ENCODE measurements at places on chromosomes 16 and 17.

GRCh38 chr17:46135879-46136563 is 57.2 kb downstream of the KANSL1 start:
- no peak for DNase-seq

GRCh38 chr17:78053777-78054468 is 74.6 kb downstream of the TMC6 start:
- no peak for DNase-seq

DNA sequence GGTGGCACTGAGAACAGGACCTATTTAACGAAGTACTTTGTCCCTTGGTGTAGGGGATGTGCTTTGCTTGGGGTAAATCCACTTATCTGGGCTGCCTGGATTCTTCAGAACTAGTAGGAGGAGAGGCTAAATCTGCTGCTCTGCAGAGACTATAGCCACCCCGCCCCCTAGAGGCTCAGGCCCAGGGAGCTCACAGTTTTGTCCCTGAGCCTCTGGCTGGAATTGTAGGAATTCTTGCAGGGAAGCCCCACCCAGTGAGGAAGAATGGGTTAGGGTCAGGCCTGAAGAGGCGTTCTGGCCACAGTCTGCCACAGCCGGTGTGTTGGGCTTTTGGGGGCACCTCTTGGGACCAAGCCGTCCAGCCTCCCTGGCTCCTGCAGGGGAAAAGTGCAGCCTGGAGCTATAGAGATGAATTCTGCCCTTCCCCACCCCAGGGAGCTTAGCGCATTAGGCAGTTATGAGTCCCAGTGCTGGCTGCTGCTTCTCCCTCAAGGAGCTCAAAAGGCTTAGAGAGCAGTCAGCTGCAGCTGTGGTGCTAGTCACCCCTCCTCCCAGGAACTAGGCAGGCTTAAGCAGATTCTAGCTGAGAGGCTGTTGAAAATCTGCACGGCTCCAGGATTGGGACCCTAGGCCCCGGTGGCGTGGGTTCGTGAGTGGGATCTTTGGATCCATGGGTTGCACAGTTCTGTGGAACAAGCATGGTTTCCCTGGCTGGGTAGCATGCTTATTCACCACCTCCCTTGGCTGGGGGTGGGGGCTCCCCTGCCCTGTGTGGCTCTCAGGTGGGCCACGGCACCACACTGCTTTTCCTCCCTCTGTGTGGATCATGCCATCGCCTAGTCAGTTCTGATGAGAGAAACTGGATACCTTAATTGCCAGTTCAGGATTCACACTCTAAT is 237.4 kb upstream of the TOM1L1 start:
- DNase-seq = no peak

DNA sequence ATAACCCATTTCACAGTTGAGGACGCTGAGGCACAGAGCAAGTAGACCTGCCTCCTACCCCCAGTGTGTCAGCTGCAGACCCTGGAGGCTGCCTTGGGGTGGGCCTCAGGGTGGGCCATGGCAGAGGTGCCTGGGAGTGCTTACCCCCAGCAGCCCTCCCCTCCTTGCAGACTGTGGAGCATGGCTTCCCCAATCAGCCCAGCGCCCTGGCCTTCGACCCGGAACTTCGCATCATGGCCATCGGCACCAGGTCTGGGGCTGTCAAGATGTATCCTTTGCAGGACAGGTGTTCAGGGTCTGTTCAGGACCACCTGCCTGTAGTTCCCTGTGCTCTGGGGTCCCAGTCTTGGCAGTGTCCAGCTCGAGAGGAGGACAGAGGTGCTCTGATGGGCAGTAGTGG is 4.3 kb downstream of the LLGL1 start:
- no peak for DNase-seq

DNA sequence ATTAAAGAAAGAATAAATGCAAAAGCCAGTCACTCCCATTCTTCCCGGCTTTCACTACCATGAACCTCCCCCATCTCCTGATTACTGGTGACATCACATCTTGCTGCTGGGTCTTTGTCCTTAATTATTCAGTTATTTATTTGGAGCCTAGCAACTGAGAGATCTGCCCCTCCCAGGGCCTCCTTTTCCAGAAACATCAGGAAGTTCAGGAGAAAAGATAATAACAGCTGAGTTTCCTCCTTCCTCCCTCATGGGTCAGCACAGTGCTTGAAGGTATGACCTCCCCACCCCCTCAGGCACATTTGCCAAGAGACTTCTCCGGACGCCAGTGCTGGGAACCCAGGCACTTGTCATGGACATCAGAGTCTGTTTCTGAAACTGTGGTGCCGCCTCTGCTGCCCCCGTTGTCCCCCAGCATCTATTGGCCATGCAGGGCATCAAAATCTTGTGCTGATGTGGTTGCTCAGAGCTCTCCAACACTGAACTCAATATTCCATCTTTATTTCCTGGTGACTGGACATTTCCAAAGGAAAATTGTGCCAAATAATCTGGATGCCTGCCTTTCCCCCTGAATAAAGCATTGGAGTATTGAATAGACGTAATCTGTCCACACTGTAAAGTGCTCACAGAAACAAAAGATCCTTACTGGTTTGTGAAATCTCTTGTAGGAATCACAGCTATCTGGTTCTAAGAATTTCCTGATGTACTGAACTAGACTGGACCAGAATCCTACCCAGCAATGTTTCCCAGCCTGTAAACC is 71.8 kb downstream of the ZNF18 start:
- no peak for DNase-seq

DNA sequence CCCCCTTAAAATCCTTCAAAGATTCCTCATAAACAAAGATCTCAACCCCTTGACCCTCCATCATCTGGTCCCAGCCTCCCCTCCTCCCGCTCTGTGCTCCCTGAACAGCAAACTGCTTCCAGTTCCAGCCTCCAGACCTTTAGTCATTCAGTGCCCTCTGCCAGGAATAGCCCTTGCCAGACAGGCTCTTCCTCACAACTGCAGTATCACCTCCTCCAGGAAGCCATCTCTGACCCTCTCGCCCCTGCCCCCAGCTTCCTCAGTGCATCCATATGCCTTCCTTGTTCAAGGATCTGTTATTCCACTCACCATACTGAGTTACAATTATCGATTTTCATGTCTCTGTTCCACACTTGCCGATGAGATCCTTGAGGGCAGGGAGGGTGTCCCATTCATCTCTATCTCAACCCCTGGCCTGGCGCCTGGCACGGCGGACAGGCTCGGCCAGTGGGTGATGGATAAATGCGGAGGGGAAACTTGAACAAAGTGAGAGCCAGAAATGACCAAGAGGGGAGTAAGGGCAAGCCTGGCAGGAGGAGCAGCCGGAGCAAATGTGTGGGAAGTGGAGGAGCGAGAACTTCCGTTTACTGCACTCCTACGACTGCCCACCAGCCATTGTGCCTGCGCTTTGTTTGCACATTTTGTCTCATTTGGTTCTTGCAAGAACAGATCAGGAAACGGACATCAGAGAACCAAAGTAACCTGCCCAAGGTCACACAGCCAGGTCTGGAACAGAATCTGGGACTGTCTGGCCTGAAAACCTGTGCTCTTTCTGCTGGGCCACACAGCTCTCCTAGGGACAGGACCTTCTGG is 2.0 kb upstream of the NXPH3 start:
- no peak for DNase-seq

GRCh38 chr16:87297918-87298631 is 19.1 kb downstream of the C16orf95 start:
- no peak for DNase-seq

GRCh38 chr16:85588562-85589503 is 24.3 kb upstream of the GSE1 start:
- no peak for DNase-seq

DNA sequence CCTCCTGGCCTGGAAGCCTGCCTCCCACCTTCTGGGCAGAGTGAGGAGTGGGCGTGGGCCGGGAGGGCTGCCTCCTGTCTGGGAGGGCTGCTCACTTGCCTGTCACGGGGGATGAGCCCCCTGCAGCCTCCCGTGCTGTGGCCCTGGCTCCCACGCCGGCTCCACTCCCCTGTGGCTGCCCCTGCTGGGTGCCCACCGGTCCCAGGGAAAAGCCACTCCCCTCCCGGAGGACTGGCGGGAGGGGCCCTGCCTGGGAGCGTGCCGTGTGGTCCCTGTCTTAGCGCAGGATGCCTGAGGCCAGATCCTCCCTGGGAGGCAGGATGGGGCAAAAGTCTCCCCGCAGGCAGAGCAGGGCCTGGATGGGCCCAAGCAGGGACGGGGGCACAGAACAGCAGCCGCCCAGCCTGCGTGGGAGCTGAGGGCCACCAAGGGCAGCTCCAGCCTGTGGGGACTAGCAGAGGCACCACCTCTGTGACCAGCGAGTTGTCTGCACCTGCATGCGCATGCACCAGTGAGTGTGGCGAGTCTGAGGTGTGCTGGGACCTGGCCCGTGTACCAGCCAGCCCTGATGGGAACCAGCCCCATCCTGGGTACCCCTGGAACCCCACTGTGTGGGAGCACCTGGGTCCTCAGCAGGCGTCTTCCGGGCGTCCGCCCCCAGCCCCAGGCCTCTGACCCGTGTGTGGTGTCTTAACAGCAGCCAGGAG is 339.9 kb downstream of the SEC14L1 start:
- DNase-seq = no peak

GRCh38 chr17:41925991-41926590 is 4.3 kb upstream of the ODAD4 start:
- DNase-seq = no peak

DNA sequence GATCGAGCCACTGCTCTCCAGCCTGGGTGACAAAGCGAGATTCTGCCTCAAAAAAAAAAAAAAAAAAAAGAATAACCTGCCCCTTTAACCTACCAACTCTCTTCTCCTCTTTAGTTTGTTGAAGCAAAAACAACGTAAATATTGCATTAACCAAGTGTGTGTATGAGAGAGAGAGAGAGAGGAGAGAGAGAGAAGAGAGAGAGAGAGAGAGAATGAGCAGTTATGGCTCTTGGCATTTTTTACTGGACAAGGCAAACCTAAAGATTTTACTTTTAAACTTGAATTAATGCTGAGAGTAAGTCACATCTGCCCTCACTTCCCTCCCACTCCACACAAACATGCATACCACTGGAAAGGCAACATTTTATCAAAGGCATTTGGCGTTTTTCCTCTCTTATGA is 3.0 kb upstream of the SLFN5 start:
- no peak for DNase-seq

GRCh38 chr17:80106176-80106575 is 4.8 kb downstream of the GAA start:
- no peak for DNase-seq

- DNase-seq = no peak
Measured at GRCh38 chr16:60302676-60303075, 1568.6 kb upstream of the GOT2 start.

DNA sequence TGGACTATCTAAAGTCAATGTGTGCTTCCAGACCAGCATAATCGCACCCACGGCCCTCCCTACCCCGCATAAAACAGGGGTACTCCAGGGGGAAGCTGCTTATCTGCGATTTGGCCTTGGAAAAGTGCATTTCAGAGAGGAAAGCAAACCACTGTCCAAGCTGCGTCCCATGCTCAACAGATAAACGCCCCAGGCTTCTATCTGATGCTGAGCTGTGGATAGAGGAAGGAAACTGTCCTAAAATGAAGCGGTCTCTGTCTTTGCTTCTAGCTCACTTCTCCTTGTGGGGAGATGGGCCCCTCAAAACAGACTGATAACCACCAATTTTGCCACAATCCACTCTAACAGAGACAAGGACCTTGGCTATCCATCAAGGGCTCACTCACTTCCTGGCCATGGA is 160.5 kb upstream of the TNRC6C start:
- DNase-seq = no peak

DNA sequence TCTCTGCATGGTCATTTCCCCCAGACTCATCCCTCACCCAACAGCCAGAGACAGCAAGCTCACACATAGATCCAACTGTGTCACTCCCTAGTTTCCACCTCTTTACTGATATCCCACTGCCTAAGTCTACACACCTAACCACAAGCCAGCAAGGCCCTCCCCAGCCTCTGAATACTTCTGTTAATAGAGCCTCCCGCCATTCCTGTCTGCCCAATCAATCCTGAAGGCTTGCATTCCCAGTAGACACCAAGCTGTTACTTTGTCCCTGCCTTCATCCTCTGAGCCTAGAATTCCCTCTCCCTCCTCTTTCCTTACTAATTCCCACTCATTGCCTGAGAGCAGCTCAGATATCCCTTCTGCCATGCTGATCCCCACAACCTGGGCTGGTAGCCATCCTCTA is 4.7 kb downstream of the C17orf113 start:
- DNase-seq = no peak

DNA sequence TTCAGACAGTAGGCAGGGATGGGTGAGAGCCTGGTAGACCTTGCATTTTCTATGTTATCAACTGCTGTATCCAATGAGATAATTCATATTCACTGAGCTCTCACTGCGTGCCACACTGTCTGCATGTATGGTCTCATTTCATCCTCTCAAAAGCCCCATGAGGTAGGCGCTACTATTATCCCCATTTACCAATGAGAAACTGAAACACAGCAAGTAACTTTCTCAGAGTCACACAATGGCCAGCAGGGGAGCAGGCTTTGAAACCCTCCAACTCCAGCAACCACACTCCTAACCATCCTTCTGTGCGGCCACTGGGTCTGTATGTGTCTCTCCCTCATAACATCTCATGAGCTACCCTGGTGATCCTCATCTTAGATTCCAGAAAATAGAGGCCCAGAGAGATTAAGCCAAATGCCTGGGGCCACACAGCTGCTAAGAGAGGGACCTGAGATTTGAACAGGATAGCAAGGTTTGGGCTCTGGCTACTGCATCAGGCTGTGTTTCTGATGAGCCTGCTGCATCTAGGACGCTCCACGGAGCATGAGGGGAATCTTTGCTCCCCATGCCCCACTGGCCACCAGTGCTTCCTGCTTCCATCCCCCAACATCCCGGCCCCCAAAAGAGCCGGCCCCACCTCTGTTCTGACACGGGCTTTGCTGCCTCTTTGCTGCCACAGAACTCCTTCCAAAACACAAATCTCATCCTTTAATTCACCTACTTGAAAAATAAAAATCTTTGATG is 3.2 kb downstream of the CCR7 start:
- no peak for DNase-seq

DNA sequence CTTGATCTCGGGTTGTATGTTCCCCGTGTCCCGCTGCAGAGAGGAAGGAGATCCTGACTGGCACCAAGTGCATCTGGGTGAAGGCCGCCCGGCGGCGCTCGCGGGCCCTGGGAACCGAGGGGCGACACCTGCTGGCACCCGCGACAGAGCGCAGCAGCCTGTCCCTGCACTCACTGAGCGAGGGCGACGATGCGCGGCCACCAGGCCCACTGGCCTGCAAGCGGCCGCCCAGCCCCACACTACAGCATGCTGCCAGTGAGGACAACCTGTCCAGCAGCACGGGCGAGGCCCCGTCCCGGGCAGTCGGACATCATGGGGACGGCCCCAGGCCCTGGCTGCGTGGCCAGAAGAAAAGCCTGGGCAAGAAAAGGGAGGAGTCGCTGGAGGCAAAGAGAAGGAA is 7.5 kb downstream of the BTBD17 start:
- no peak for DNase-seq

Data from stimulated activated CD4-positive, alpha-beta T cell treated with anti-CD3 and anti-CD28 coated beads, TNF-alpha, amount 100 ng/mL, for 4 hours (primary cell).